ENCODE measurements at places on chromosomes 4 and X.

- DNase-seq = no peak
These were observed 13.8 kb upstream of the SMS start for GRCh38 chrX:21926527-21927278.

DNA sequence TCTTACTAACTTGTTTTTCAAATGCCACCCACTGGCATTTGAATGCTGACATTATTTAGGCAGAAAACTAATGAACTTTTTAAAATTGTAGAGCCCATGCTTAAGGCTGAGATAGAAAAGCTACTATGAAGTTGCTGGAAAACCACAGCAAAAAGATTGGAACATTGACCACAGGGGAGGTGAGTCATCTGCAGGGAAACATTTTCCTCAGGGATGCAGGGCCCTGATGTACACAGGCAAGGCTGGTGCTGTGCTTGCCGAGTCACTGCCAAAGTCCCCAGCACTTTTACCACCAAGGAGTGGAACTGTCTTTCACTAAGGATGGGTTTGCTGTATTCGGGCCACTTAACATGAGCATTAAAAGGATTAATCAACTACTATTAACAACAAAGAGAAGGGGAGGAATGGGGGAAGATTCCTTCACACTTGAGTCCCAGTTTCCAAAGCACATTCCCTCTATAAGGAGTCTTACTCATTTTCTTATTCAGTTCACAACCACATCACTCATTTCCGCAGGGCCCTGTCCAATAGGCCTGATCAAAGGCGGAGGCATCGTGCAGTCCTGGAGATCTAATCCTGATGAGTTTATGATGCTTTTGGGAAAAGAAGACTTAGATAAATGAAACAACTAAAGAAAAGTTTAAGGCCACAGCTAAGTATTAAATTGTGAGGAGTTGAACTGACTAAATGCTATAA is 202.9 kb upstream of the NPY2R start:
- no peak for DNase-seq

DNA sequence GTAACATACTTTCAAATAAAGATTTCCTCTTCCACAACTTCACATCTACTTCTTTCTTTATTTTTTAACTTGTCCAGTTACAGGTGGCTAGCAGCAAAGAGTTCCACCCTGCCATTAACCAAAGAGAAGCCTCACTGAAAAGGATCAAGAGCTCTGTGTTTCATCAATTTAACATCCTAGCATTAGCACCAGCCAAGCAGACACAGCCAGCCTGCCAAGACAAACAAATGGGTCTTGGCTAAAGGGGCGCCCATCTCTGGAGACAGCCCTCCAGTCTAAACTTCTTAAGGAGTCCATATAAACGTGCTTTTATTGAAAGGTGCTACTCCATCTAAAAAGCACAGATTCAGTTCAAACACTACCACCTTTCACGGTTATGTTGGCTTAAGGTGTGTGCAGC is 105.3 kb downstream of the ADAMTS3 start:
- DNase-seq = no peak

- no peak for DNase-seq
These were observed 91.5 kb downstream of the PPP2R2C start for GRCh38 chr4:6380746-6381410.

GRCh38 chr4:113064244-113064643 is 14.8 kb downstream of the ANK2 start:
- DNase-seq = no peak

- no peak for DNase-seq
These were observed 17.1 kb upstream of the MAP7D3 start for GRCh38 chrX:136268051-136269048.

- DNase-seq = peak; percentile 14
These were observed 662 bp downstream of the SLAIN2 start for GRCh38 chr4:48341776-48342605.

DNA sequence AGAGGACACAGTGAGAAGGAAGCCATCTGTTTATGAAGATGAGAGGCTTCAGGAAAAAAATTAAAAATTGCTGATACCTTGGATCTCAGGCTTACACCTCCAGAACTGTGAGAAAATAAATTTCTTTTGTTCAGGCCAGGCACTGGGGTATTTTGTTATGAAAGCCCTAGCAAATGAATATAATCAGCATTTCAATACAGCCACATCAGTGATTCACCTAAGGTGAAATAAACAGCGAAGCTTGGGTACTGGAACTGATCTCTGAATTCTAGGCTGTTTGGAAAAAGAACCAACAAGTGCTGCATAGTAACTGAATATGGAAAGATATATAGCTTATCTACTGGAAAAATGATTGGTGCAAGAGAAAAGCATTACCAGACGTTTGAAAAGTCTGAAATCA is 88.5 kb downstream of the PDS5A start:
- no peak for DNase-seq

DNA sequence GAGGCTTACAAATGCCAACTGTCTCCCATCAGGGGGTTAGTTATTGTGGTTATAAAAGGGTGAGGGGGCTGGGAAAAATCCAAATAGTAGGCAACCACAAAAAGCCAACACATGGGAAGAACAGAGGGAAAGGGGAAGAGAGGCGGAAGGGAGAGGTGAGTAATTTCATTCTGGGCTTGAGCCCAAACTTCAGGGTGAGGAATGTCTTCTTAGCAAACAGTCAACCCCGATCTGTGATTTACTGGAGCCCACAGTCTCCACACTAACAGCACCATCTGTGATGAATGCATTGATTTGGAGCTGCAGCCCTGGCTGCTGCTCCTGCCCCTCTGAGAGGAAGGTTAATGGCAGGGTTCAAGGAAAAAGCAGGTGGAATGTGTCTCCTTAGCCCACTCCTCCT is 162.2 kb upstream of the GPR101 start:
- DNase-seq = no peak

- no peak for DNase-seq
These were observed 175.0 kb upstream of the UGT8 start for GRCh38 chr4:114423582-114423981.

DNA sequence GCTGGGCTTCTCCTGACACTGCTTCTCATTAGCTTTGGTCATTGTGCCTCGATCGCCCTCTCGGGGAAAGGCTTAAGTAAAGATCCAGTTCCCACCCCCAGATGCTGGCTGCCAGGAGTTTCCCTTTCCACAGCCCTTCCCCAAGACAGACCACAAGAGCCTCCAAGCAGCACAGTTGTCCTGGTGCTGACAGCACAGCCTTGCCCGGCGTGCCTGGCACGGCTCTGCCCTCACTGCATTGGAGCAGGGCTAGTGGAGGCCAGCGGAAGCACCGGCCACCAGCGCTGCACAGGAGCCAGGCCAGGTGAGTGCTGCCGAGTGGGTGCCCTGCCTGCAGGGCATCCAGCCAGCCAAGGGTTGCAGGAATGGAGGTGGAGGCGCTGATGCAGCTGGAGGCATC is 9.7 kb upstream of the MSANTD1 start:
- DNase-seq = no peak

- no peak for DNase-seq
These were observed 57.6 kb downstream of the PROM1 start for GRCh38 chr4:16026160-16026761.

DNA sequence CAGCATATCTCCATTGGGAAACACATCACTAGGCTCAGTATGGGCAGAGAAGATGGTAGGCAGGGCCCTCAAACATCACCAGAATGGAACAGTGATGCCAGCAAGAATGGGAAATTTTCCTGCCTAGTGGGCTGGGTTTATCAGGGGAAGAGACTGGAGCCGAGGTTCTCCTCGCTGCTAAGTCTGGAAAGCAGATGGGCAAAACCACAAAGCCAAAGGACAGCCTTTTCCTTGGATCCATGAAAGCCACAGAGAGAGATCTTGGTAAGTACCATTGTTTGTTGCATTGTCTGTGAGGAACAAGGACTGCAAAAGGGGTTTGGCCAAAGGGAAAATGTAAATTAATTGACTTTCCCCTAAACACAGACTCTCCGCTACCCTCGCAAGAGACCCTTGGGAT is 80.1 kb downstream of the ATG4A start:
- no peak for DNase-seq

DNA sequence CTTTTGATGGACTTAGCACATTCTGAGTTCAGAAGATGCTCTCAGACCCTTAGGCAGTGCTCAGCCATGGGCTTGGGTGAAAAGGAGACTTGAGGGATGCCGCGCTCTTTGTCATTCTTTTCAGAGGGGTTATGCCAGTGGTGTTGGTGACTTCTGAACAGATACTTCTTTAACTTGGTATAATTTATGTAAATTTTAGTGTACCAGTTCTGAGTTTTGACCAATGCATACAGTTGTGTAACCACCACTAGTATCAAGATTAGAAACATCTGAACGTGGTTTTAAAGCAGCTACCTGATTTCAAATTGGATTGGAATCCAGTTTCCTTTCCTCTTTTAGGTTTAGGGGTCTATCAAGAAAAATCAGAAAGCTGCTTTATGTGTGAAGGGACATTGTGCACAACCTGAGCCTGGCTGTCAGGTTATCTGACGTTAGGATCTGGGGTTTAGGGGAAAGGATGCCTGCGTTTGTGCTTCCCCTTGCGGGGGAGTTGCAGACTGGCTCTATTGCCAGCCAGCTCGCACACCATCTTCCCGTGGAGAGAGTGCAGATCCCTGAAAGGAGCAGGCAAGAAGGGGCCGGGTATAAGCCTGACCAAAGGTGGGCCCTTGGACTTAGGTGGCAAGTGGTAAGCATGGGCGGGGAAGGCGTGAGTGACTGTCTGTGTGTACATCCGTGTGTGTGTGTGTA is 19.0 kb downstream of the SMS start:
- no peak for DNase-seq

DNA sequence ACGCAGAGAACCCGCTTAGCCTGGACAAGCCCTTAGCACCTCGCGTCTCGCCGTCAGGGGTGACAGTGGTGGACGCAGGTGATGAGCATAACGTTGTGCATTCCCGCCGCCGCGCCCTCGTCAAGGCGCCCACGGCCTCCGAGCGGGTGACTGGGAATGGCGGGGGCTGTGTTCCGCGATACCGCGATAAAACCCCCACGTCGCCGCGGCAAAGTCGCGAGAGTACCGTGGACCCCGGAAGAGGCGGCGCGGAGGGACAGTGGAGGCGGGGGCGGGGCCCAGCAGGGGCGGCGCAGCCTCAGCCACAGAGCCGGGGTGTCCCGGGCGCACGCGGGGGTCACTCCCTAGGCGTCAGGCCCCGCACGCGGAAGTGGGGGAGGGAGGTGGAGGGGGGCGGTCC is 53.8 kb downstream of the ZFYVE28 start:
- peak; percentile 49 for DNase-seq

GRCh38 chrX:44878780-44879179 is 5.8 kb downstream of the KDM6A start:
- no peak for DNase-seq

DNA sequence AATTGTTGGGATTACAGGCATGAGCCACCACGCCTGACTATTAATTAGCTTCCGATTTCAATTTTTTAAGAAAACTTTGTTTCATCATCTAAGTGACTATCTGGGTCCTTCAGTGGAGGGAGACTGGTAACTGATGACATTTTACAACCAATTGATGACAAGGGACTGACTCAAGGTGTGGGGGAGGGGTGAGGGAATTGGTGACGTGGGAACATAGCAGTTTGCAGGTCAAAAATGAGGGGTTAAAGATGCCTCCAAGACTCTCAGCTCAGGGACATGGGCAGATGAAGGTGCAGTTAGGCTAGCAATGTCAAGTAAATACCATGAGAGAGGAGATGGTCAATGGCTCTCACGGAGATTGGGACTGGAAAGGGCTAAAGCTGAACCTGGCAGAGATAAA is 5.7 kb upstream of the FAM9C start:
- DNase-seq = no peak

- DNase-seq = no peak
These were observed 60.7 kb upstream of the KDR start for GRCh38 chr4:55186123-55186522.

DNA sequence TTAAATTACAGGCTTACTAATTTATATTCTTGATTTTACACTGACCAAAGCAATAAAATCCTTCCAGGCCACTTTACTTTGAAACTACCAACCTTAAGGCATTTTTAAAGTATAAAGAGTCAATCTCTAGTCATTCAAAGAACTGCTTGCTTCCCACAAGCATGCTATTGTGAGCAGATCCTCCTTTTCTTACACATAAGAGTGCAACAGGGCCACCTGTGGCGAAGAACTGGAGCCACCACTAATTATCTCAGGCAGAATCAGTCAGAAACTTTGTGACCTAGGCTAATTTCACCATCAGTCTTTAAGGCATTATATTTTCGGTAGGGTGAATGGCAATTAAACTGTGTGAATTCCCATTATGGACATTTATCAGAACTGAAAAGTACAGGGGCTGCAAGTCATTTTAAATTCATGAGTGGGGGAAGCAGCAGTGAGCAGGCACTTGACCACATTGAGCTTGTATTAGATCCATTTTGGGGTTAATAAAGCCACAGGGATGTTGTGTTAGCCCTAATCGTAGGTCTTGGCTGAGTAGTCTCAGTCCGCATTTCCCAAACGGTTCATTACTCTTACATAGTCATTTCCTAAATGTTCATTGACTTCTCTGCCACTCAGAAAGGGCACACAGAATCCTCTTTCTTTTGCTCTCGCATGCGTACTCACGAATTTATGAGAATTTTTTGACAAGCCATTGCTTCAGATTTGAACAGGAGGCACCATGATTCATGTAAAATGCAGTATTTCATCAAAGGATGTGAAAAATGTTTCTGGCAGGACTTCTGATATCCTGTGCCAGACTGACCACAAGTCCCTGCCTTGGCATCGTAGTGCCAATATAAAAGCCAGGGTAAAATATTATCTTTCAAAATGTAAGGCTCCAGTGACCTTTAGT is 39.8 kb downstream of the NPY2R start:
- DNase-seq = no peak

DNA sequence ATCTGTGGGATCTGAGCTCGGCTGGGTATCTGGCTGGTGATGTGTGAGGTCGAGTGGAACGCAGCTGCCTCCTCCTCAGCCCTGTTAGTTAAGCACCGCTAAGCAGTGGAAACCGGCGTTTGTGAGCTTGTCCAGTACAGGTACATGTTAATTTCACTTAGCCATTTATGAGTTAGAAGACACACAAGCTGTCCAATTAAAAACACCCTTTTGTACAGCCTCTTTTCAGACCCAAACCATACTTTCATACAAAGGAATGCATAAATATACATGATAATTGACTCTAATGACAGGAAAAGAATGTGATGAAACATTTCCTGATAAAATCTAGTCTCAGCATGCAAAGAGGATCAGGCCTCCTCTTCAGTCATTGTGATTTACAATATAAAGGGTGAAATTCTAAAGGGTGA is 163.6 kb upstream of the FAT1 start:
- no peak for DNase-seq

DNA sequence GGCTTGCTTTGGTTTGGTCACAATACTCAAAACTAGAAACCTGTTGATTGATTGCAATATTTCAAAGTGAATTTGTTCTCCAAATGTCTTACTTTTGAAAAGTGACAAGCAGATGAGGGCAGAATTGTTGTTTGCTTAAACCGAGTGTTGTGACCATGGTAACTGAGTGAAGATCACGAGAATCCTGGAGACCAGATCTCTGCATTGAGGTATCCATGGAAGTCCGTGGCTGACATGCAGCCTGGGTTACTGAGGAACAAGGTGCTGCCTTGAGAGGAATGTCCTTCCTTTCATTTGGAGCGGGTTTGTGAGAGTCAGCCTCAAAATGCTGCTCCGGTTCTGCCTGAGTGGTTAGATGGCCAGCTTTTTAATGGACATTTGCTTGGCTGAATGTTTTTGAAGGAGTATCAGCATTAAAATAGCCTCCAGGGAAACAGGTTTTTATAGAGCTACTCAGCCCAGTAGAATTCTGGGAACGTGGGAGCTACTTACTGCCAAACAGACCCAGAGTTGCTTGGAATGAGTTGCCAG is 31.3 kb downstream of the NYX start:
- no peak for DNase-seq

GRCh38 chrX:16212436-16212835 is 45.2 kb downstream of the MAGEB17 start:
- no peak for DNase-seq

GRCh38 chr4:112206431-112206830 is 25.2 kb upstream of the AP1AR start:
- no peak for DNase-seq
